ENCODE measurements at places on chromosomes 6 and 20.

DNA sequence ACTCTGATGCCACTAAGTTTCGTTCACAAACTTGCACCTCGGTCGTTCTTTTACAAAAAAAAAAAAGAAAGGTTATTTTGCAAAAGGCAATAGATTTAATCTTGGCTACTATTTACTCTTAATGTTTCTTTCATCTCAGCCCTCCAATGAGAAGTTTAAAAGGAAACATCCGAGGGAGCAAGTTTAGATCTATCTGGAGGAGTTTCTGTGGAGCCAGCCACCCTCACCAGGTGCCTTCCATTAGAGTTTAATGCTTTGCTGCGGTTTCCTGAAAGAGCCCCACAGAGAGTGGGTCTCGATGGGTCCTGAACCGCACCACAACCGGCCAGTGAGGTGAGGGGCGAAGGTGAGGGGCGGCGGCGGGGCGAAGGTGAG is 632 bp downstream of the PRKN start:
- no peak for DNase-seq

- DNase-seq: peak; percentile 24
Measured at GRCh38 chr20:8853805-8854338, 215.0 kb upstream of the PLCB4 start.

DNA sequence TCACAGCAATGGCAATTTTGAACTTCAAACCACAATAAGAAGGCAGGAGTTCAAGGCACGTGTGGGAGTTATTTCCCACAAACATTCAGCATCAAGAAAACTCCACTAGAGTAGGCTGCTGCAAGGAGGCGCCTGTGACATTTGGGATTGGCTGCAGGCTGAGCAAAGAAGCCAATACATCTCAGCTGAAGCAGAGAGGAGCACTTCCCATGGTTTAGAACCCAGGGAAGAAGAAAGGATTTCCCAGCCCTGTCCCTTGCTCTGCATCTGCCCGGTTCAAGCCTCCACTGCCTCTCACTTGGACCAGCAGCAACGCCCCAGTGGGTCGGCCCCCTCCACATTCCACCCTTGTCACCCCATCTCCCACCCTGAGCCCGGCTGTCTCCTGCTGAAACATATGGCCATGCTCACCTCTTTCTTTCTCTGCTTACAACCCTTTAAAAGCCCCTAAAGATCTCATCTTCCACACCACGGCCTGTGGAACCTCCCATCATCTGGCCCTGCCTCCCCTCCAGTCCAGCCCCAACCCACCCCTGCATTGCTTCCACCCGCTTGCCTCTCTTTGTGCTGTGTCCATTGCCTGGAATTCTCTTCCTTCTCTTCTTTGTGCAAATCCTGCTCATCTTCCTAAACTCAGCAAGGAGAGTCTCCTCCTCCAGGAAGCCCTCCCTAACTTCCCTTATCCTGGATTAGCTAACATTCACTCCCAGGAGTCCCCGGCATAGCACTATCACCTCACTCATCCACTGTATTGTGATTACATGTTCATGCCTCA is 128.3 kb downstream of the ANKRD60 start:
- DNase-seq: no peak

DNA sequence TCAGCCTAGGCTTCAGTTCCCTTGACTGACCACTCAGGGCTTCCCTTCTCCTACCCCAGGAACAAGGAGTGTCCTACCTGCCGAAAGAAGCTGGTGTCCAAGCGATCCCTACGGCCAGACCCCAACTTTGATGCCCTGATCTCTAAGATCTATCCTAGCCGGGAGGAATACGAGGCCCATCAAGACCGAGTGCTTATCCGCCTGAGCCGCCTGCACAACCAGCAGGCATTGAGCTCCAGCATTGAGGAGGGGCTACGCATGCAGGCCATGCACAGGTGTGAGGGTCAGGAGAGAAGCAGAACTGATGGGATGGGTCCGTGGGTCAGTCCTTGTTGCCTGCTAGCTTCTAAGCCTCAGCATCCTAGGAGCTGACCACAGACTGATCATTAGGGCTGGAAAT is 1.6 kb downstream of the RING1 start:
- no peak for DNase-seq

GRCh38 chr6:9482030-9482738 is 932.7 kb downstream of the TFAP2A start:
- DNase-seq: no peak

GRCh38 chr6:13278164-13278563 is 50.2 kb downstream of the TBC1D7 start:
- peak; percentile 21 for DNase-seq

Measured in GDM1 (cell line).